ENCODE measurements at places on chromosomes 7 and 10.

DNA sequence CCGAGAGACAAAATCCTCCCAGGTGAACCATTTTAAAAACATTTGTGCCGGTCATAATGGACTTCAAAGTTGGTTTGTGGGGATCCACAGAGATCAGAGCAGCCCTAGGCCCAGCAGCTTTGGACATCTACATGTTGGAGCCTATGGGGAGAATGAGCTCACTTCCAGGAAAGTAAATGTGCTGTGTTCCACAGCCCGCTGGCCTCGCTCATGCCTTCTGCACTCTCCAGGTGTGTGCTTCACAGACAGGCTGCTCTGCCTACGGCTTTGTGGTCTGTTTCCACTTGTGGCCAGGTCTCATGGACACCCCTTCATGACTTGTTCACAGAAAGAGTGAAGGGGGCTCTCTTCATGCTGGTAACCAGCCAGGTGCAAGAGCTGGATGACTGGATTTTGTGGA, 141.6 kb downstream of the ADARB2 start:
- DNase-seq, result no peak

DNA sequence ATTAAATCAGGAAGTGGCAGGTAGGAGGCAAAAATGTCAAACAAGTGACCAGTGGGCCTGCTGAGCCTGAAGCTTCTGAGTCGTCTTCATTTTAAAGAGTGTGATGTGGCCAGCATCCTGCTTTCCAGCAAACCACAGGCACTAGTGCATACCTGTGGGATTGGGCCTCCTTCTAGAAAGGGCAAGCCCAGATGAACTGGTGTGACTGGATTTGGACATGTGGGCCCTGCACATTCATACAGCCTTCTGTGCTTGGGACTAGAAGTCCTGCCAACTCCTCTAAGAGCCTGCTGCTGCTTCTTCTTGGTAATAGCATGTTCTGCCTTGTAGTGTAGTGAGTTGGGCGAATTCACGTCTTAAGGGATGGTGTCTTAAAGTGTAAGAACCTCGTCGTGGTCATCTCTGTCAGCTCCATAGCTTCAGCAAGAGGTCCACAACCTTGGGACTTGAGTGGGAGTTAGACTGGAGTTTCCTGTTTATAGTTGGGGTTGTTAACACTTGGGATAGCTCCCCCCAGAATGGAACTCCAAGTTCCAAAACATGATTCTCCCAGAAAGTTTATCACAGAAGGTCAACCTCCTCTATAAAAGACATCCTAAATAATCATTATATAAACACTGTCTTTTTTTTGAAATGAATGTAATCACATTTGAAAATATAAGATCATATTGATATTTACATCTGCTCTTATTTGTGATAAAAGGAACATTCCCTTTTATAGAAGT, 11.2 kb downstream of the BMPER start:
- no peak for DNase-seq

DNA sequence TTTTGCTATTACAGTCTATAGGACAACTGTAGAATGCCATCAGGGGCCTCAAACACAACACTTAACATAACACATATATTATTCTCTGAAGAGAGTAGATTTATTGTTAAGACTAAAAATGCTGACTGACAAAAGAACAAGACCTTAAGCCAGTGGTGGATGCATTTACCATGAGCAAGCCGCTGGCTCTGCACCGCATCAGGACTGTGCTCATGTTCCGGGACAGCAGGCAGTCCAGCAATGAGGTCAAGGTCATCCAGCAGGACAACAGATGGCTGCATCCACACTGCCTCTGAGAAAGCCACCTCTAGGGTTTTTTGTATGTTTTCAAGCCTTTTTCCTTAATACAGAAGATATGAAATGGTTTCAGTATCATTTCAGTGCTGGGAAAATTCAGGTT, 23.8 kb downstream of the PEX1 start:
- no peak for DNase-seq

DNA sequence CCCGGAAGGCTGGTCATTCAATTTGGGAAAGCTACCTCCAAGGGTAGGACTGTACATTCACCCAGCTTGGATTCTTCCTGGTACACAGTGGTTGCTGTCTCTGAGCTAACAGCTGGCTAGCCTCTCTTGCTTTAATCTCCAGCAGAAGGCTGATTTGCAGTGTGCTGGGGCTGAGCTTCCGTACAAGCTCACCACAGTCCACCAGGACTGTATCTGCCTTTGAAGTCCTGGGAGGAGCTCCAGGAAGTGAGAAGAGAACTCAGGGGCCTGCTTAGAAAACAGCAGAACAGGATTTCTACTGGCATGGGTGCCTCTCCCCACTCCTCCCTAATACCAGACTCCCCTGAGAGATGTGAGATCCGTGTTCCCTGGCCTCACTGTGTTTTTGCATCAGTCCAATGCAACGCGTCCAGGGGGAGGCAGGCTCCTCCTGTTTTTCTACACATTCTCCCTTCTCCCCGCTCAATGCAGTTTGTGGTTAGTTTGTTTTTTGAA, 6.6 kb downstream of the AFAP1L2 start:
- DNase-seq, result no peak

Data from GDM1 (cell line).